Tibial nerve (tissue), 4 donors: ENCODE measurements at places on chromosomes 3 and 15. TPM values are rescaled to one million over a fixed set of nuclear protein-coding genes. Genes with fewer than 3 reads are reported as not detected.

Gene GJD2
- total RNA-seq: not detected

Gene MYO1E
- 55.7 TPM for total RNA-seq

GRCh38 chr3:42539871-42540714 lies 37.6 kb downstream of the VIPR1 start:
- peak; percentile 36 for DNase-seq

Gene CACNA1D
- 38.2 TPM for total RNA-seq

Gene CAMK1
- 69.2 TPM for total RNA-seq

GRCh38 chr3:100073714-100074307 lies 40.5 kb downstream of the FILIP1L start:
- no peak for DNase-seq

GRCh38 chr3:158743664-158744566 lies 11.7 kb upstream of the RARRES1 start:
- no peak for DNase-seq

DNA sequence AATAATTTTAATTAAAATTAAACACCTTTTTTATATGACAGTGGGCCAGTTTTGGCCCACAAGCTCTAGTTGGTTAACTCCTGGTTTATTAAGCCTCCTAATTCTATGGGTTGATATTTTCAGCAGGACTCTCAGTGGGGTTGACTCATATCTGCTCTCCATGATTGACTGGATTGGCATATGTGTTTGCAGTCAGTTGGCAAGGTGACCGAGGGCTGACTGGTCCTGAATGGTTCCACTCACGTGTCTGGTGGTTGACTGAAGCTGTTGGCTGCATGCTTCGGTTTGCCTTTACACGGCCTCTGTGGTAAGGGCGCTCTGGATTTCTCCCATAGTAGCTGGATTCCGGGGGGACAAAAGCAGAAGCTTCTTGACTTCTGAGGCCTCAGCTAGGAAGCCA lies 65.3 kb upstream of the ZNF280D start:
- DNase-seq: no peak

DNA sequence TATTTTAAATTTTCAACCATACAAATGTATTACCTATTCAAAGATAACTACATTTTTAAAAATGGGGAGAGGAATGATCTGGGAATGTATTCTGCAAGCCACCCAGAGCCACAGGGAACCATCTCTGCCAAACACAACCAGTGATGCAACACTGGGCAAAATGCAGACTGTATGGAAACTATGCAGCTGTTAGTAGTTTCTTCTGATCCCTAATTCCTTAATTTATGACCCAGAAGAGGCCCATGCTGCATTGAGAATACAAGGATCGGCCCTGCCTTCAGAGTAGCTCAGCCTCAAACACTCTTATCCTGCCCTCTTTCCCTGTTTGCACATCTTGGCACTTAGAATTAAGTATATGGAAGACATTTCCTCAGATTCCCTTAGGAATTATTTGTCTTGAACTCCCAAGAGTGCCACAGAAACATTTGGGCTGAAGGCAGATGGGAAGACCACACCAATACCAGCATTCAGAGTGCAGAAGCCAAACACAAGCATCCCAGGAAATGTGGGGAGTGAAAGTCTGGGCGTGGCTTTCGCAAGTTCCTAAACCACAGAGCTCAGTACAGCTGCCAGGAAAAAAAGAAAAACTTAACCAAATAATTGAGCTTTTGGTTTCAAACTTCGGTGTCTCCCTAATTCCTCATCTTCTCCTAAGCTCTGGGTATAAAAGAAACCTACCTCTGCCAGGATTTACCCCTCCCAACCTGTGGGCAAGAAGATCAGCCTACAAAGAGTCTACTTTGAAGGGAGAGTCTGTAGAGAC lies 5.3 kb downstream of the SNUPN start:
- DNase-seq: peak; percentile 29

GRCh38 chr15:92938387-92938786 lies 38.3 kb downstream of the CHD2 start:
- DNase-seq: no peak

DNA sequence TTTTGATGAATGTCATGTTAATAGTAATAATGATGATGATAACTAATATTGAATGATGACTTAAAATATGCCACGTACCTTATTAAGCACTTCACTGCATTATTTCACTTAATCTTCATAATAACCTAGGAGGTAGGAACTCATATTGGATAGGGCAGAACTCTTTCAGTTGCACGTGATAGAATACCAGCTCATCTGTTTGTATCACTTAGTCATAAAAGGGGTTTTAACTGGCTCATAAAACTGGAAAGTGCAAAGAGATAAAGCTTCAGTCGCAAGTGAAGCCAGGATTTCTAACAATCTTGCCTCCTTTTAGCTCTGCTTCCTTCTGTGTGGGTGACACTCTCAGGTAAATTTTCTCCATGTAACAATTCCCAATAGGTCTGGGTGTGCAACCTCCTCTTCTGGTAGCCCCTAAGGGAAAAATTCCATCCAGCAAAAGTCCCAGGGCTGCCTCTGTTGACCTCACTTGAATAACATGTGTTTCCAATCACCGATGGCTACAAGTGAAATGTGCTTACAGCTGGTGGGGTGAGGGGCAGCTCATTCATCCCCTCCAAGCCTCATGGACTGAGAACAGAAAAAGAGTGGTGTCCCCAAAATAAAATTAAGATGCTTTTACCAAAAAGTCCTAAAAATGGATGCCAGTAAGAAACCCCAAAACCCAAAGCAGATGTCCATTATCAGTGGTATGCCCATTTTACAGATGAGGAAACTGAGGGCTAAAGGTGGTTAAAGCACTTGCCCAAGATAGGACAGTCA lies 9.3 kb downstream of the GXYLT2 start:
- DNase-seq: no peak

Gene SEC22A
- total RNA-seq: 19.0 TPM

Gene LRTM1
- not detected for total RNA-seq

DNA sequence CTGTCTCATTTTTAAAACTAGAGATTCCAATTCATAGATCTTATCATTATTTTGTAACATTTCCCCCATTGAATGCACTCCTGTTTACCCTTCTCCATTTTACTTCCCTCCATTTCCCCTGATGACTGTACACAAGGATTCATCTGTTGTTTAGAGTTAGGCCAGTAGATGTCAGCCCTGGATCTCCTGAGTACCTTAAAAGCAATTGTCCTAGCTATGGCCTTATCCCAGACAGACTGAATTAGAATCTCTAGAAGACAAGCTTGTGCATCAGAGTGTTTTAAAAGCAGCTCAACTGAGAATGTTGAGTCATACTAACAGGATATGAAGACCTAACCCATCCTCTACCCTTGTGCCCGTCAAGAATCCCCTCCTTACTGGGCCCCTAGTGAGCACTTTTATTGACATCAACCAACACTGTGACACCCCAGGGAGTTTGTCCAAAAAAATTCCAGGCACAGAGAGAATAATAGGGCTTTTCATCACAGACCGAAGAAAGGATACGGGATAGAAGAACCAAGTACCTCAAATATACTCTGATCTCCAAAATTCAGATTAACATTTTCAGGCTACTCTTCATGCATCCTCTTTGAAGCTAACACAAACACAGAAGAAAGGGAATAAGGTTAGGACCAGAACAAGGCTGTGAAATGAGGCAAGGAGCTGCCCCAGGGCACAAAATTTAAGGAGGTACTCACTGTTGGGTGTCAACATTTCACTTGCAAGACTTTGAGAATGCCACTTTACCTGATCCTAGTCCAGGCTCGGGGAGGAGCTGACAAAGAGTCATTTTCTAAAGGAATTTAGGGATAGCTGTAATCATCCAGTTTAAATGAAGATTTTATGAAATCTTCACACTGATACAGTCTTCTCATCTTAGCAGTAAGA lies 17.1 kb downstream of the ZBED2 start:
- DNase-seq: no peak

- DNase-seq: no peak
Measured at GRCh38 chr3:122391681-122392446, 7.9 kb downstream of the FAM162A start.

DNA sequence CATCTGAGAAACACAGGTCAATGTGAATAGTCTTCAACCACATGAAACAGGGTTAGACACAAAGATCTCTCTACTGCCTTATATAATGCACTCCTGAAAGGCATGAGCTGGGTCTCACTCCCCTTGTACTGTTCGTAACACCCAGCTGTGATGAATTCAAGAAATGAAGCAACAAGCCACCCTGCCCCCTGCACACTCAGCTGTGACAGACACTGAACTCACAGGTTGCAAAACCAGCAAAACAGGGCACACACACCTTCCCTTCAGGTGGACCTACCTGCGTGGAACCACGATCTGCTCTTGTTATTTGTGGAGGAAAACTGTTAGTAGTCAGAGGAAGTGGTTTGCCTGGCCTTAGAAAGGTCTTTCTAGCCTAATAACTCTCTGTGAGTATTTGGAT lies 64.5 kb downstream of the CERS3 start:
- DNase-seq: no peak

Gene FEZF2
- not detected for total RNA-seq

- no peak for DNase-seq
Measured at GRCh38 chr15:37059086-37059485, 41.3 kb downstream of the MEIS2 start.

DNA sequence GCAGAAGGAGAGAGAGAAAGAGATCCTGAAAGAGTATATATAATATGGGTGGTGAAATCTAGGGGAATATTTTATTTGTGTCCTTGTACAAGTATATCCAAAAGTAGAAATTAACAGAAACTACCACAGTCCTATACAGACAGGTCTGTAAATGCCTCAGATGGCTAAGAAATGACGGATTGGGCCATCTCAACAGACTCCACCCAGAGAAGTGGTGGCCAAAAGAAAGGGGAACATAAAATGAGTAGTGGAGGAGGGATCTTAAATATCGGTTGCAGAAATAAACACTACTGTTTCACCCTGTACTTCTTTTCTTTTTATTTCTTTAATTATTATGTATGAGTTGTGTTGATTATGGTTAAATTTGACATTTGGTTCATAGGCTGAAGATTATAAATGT lies 47.7 kb downstream of the CCR3 start:
- DNase-seq: no peak

DNA sequence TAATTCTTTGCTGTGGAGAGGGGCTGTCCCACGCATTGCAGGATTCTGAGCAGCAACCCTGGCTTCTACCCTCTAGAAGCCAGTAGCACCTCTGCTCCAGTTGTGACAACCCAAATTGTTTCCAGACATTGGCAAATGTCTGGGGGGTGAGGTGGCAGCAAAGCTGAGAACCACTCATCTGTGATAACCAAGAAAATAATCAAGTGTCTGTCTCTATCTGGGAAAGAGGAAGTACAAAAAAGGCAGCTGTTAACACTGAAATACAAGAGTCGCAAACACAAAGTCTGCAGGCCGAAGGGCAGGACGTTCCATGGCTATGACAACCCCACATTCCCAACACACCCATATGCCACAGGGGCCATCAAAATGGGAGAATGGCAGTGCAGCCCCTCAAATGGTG lies 42.2 kb upstream of the GNB5 start:
- DNase-seq: no peak

DNA sequence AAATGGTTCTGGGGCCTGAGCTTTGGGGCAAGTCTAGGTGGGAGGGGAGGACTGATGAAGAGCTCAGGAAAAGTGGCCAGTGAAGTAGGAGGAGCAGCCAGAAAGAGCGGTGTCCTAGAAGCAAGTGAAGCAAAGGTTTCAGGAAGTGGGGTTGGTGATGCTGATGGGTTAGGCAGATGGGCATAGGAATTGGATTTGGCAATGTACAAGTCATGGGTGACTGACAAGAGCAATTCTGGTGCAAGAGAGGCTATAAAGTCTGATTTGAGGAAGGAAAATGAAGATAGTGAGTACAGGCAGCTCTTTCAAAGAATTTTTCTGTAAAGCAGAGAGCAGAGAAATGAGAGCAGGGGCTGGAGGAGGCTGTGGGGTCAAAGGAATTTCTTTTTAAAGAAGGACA lies 19.7 kb downstream of the ALPK3 start:
- no peak for DNase-seq

DNA sequence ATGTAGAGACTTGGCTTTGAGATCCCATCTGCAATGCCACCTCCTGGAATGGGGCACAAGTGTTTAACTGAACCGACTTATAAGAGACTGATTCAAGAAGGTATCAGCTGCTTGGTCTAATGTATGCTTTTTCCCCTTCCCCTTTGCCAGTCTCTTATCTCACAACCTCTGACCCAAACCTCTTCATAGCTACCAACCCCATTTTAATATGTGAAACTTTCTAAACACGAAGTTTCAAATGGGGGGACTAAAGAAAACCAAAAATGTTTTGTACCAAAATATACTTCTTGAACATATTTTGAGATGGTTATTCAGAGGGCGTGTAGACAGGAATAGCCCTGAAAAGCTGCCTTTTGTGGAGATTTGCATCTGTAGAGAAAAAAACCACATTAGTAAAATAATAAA lies 73.1 kb downstream of the OXSM start:
- no peak for DNase-seq

- no peak for DNase-seq
Measured at GRCh38 chr15:64749999-64750657, 25.3 kb downstream of the RBPMS2 start.

DNA sequence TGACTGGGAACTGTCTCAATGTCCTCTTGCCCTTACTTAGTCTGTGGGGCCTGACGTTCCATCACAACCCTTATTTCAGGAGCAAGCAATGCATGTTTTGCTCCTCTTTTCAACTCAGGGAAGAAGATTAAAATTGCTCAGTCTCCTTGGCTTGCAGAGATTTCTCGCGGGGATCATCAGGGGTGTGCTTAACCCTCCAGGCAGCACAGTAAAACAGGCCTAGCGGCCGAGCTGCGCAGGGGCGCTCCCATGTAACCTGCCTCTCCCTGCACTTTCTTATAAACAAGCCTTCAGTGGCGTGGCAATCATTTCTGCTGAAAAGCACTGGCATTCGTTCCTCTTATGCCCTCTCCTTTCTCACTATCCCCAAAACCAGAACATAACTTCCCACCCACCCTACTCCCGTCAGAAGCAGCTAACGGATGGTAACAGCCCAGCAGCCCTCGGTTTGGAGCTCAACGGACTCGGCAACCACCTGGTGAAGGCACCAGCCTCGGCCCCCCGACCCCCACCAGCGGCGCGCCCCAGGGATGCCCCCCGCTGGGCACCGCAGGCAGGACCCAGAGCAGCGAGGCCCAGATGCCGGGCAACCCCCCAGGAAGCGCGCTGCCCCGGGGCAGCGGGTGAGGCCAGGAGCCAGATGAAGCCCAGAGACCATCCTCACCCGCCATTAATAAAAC lies 1.1 kb downstream of the MCF2L2 start:
- no peak for DNase-seq

Gene CLRN1
- not detected for total RNA-seq

DNA sequence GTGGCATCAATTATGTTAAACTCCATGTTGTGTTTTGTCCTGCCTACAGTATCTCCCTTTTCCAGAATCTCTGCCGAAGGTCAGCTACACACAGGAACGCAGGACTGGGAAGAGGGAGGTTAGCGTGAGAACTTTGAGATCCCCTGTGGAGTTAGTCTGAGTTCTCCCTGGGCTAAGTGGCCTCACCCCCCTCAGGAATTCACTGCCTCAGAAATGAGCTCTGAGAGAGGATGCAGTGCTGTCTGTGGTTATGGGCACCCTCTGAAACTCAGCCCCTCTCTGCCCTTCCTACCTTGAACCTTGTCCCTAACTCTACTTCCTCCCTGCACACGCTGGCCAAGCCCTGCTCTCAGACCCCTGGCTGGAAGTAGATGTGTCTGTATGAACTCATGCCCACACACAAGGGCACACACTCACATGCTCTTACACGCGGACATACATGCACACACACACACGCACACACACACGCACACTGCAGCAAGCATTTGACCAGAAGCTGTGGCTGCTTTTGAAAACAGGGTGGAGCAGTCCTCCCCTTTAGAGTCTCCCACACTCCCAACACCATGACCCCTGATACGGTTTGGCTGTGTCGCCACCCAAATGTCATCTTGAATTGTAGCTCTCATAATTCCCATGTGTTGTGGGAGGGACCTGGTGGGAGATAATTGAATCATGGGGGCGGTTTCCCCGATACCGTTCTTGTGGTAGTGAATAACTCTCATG lies 5.3 kb upstream of the VIPR1 start:
- no peak for DNase-seq
